Anterior cingulate cortex (tissue), 58 donors: ENCODE measurements at places on chromosomes 2 and 18.

- no peak for DNase-seq
These were observed 345.8 kb downstream of the SOCS6 start for GRCh38 chr18:70634576-70635147.

DNA sequence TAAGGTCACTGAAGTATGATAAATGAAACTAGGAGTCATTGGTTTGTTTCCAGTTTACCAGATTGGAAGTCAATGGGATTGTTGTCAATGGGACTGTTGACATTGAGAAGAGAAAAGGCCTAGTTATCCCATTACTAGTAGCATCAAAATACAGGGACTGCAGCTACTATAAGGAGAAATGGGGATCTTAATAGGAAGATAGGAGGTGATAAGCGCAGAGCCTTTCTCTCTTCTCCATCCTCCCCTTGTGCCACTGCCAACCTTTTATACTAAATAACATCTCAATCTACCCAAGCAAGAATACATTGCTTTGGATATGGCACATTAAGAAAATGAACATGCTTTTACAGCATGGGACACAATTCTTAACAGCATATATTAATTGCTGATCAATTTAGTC is 10.5 kb upstream of the BBS5 start:
- DNase-seq, result no peak

DNA sequence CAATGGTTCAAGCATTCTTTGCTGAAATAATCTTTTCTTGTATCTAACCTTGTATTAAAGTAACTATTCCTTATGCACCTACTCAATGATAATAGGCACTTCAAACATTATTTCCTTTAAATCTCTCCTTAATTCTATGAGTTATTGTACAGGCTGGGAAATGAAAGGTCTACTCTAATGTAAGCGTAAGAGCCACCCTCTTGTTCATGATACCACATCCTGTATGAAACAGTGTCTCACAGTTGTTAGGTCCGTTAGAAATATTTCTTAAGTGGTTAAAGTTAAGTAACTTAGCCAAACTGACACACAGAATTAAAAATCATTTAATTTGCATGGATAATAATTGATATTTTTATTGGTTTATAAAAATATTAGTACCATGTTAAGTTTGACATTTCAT is 162.5 kb upstream of the RPRM start:
- DNase-seq, result no peak

- DNase-seq, result no peak
These were observed 1.1 kb downstream of the TRAF3IP1 start for GRCh38 chr2:238321467-238321866.

- no peak for DNase-seq
These were observed 89.0 kb downstream of the LPIN1 start for GRCh38 chr2:11835403-11835802.

- no peak for DNase-seq
These were observed 124.9 kb downstream of the RDH14 start for GRCh38 chr2:18435426-18436037.

- DNase-seq, result no peak
These were observed 39.9 kb downstream of the DARS1 start for GRCh38 chr2:135945526-135945925.

DNA sequence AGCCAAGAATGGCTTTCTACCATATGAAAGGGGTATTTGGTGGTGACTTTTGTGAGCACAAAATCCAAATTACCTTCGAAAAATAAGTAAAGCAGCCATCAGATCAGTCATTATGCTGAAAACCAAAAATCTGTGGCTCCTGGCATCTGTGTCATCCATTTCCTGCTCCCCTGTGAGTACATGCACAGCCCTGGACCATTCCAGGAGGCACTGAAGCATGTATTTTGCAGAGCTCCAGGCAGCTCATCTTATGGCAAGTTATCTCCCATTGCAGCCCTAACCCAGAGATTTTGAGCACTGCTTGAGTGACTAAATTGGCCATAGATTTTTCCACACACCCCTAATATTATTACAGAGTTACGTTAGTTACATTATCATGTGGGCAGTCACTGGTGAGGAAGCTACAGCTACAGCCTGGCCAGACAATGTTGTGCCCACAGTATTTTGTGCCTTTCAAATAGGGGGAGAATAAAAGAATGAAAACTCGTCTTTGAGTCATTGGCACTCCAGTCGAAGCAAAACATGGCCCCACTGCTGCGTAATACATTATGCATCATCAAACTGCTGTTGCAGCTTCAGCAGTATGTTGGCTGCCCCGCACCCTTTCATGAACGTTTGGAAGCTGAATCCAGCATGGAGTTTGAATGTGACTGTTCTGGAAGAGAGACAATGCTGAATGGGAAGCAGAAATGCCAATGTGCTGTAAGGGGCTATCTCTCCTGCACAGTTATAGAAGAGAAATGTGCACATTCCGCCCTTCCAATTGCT is 702.2 kb downstream of the RNF144A start:
- no peak for DNase-seq

DNA sequence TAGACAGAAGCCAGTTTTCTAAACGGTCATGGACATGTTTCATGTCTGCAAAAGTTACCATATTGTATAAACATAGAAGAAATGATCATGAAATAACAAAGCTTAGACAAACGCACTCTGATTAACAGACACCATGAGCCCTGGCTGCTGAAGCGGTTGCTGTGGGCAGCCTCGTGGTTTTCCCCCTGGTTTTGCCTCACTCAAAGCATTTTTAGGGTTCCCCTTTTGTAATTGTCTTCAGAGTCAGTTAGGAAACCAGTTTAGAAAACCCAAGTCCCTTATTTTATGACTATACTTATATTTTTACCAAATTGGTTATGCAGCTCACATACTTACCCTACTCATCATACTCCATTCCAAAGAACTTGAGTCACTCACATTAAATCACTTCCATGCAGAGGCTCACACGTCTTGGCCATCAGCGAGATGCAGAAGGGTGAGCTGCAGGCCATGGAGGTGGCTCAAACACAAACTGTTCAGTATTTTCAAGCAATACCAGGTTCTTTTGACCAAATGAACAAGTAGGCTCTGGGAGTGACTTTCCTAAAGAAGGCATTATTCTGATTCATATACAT is 105.6 kb upstream of the SALL3 start:
- DNase-seq, result no peak
